ENCODE measurements at places on chromosomes 11 and 22.

DNA sequence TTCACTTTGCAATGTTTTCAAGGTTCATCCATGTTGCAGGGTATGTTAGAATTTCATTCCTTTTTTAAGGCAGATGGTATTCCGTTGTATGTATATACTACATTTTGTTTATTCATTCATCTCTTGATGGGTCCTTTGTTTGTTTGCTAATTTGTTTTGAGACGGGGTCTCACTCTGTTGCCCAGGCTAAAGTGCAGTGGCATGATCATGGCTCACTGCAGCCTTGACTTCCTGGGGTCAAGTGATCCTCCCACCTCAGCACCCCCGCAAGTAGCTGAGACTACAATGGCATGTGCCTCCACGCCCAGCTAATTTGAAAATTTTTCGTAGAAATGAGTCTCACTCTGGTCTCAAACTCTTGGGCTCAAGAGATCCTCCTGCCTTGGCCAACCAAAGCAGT, 6.2 kb downstream of the UVRAG start:
- no peak for DNase-seq

- DNase-seq = no peak
Observed at GRCh38 chr22:44964722-44965078, 45.1 kb downstream of the PHF21B start.

DNA sequence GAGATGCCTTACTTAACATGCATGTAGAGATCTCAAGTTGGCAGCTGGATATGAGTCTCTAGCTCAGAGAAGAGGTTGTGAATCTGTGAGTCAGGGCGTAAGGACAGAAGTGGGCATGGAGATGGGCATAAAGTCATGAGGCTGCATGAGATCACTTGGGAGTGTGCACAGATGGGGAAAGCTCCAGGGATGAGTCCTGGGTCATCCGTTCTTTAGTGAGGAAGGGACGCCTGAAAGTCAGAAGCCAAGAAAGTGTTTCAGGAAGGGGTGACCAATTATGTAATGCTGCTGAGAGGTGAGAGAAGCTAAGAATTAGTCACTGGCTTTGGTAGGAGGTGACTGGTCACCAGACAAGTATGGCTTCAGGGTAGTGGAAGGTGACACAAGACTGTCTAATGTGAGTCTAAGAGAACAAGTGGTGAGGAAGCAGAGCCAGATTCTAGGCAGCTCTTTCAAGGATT, 6.7 kb downstream of the ACP2 start:
- DNase-seq = no peak

- no peak for DNase-seq
Observed at GRCh38 chr22:32058656-32059260, 15.7 kb downstream of the SLC5A1 start.

GRCh38 chr22:46172522-46173110, 22.3 kb downstream of the PPARA start:
- DNase-seq = no peak

GRCh38 chr11:134724779-134725140, 312.7 kb upstream of the B3GAT1 start:
- no peak for DNase-seq

GRCh38 chr11:80635178-80635577, 1194.3 kb upstream of the TENM4 start:
- DNase-seq = no peak

- no peak for DNase-seq
Observed at GRCh38 chr11:11931461-11932055, 76.9 kb downstream of the DKK3 start.

DNA sequence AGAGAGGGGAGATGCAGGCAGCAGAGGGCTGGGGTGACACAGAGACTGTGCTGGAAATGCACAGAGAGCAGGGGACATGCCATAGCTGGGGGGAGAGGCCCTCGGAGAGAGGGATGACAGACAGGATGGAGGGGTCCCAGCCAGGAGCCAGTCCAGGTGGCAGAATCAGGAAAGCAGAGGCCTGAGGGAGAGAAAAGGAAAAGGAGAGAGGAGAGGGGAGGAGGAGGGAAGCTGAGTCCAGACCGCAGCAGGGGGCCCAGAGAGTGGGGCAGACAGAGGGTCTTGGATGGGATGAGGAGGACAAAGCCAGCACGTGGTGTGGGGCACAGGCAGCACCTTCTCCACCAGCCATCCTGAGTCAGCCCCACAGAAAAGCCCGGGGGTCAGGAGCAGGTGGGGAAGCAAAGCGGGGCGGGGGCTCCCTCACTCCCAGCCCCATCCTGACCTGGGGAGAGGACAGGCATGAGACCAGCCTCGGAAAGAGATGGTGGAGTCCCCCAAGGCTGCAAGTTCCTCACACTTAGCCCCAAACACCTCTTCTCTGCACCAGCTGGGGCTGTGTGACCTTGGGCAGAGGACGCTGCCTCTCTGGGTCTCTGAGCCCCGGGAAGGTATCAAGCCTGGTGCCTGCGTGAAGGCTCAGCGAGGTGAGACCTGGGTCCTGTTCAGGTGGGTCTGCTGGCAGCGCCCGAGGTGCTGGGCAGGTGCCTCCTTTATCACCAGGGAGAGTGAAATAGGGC, 48.0 kb downstream of the IGLL1 start:
- DNase-seq = no peak
